ENCODE measurements at places on chromosomes 1 and 21. TPM values are rescaled to one million over a fixed set of nuclear protein-coding genes. Genes with fewer than 3 reads are reported as not detected.

Gene SPEN
- 53.1 TPM for total RNA-seq

GRCh38 chr1:201911826-201912571, 23.3 kb downstream of the SHISA4 start:
- H3K27ac ChIP-seq, result no peak overlapping the region
- H3K27me3 ChIP-seq, result no peaks in the 10 kb centered on the region
- H3K36me3 ChIP-seq, result no peaks in the 10 kb centered on the region
- no peak overlapping the region for H3K4me3 ChIP-seq
- peaks cover 6% of the 10 kb centered on the region for H3K4me1 ChIP-seq
- no peak for DNase-seq

- no peak overlapping the region for H3K27ac ChIP-seq
- H3K27me3 ChIP-seq, result no peaks in the 10 kb centered on the region
- no peak overlapping the region for H3K4me3 ChIP-seq
- peaks cover 41% of the 10 kb centered on the region for H3K36me3 ChIP-seq
- H3K4me1 ChIP-seq, result peaks cover 6% of the 10 kb centered on the region
Measured at GRCh38 chr1:209829716-209830115, 1.9 kb downstream of the UTP25 start.

Gene ALPL
- 164 TPM for total RNA-seq

GRCh38 chr1:31159869-31160611, 79.6 kb downstream of the NKAIN1 start:
- DNase-seq, result no peak
- peaks cover 7% of the 10 kb centered on the region for H3K4me1 ChIP-seq
- no peaks in the 10 kb centered on the region for H3K27me3 ChIP-seq

DNA sequence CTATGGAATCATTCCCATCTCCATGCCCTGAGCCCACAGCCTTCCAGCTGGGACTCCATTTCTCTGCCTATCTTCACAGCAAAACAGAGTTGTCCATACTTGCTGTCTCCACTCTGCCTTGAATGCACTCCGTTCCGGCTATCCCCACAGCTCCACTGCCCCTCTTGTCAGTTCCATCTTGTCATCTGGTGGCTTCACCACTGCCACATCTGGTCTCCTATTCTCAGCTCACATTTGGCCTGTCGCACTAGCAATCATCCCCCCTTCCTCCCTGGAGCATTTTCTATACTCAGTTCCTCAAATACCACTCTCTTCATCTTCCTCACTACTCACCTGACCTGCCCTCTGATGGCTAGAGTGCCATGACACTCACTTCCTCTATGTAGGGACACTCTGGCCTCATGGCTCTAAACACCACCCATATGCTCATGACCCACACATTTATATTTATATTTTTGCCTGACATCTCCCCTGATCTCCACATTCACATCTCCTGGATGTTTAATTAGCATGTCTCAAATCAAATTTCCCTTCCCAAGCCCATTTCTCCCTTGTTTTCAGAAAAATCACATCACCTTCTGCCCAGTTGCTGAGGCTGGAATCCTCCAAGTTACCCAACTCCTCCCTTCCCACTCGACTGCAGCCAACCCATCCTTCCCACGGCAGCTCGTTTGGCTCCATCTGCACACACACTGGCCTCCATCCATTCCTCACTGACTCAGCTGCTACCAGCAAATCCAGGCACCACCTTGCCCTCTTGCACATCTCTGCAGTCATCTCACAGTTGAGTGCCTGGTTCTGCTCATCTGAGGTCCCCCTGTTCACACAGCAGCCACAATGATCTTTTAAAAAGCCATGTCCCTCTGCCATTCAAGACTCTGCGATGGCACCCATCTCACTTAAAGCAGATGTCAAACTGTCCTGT, 6.1 kb downstream of the ZNF692 start:
- H3K27me3 ChIP-seq, result no peaks in the 10 kb centered on the region
- no peak overlapping the region for H3K4me3 ChIP-seq
- peaks cover 5% of the 10 kb centered on the region for H3K4me1 ChIP-seq
- H3K36me3 ChIP-seq, result peaks cover 34% of the 10 kb centered on the region
- H3K27ac ChIP-seq, result no peak overlapping the region
- no peak for DNase-seq
